ENCODE measurements at places on chromosomes 5 and 9.

GRCh38 chr9:134492721-134493460 lies 148.7 kb upstream of the COL5A1 start:
- DNase-seq: no peak

GRCh38 chr9:100091650-100092049 lies 7.2 kb downstream of the ERP44 start:
- DNase-seq: no peak

DNA sequence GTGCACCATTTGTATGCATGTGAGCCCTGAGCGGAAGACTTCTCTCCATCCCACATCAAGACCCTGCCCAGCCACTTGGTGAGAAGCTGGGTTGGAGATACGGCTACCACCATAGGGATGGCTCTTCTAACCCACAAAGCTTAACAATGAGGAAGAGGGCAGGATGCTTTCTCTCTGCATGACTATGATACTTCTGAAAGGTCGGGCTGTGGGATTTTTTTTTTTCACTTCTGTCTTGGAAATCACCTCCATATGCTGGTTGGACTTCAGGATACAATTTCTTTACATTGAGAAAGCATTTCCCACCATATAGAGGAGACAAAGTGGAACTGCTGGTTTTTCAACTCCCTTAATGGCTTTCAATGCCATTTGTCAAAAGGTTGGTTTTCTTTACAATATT lies 30.5 kb downstream of the ZNF366 start:
- DNase-seq: no peak

- DNase-seq: no peak
Measured at GRCh38 chr5:58455066-58455465, 4.8 kb downstream of the PLK2 start.

GRCh38 chr5:120609570-120609969 lies 145.5 kb downstream of the PRR16 start:
- no peak for DNase-seq

DNA sequence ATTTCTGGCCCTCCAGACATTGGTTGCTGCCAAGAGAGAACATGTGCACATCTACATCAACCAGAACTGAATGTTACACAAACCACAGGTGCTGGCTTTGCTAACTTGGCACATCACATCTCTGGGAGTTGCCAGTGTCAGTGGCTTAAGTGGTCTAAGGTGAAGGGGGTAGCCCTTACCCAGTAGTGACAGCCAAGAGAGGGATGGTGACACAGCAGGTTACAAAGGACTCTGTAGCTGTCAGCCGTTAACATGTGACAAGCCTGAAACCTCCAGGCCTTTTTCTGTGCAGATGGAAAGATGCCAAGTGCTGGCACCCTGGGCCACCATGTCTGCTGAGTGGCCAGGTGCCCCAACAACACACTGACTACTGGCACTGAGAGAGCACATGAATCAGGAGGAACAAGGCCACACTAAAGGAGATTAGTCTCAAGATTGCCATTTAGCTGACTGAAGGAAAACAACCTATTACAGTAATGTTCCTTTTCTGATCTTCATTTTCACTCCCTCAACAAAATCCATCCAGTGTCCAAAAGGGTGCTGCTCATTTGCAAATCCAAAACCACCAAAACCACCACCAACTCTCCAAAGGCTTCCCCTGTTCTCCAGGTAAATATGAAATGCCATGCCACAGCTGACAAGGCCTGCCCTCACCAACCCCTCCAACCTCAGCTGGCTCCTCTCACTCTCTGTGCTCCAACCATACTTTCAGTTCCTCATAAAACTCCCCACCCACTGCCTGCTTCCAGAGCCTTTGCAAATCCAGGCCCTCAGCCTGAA lies 20.2 kb downstream of the SIL1 start:
- DNase-seq: no peak

DNA sequence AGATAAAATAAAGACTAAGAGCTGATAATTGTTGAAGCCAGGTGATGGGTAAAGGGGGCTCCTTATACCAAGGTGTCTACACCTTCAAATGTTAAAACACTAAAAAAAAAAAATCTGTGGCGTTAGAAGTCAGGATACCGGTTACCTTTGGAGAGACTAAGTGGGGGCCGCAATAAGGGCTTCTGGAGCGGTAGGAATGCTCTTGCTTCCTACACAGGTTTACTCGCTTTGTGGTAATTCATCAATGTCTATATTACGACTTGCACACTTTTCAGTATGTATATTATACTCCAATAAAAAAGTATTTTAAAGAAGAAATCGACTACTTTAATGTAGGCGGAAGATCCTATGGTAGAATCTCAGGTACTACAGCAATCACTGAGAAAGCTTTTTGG lies 12.5 kb downstream of the MRPS27 start:
- DNase-seq: no peak

GRCh38 chr9:130090915-130091314 lies 37.2 kb downstream of the GPR107 start:
- DNase-seq: no peak

DNA sequence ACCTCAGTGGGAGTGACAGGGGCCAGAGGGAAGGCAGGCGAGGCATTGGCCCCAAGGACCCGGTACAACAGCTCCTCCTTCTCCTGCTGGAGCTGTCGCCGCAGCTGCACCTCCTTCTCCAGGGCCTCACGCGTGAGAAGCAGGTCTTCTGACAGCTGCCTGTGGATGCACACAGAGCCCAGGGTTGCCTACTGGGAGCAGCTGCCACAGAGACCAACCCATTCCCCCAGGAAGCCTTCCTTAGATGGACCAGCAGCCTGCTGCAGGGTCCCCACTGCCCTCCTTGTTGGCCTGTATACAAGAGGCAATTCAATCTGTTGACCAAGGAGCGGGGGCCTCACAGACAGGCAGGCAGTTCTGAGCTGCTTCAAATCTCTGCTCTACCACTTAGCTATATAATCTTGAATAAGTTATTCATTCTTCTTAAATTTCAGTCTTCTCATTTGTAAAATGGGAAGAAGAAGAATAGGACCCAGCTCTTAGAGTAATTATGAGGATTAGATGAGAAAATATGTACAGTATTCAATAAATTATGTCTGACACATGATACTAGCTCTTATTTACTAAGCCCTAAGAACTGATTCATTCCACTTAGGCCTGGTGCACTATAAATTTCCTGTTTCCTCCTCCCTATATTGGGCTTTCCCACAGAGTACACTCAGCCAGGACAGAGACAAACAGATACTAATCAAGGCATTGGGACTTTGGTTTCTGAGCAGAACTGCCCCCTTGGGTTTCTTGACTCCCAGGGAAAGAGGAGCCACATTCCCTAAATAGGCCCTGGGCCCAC lies 26.1 kb upstream of the ANXA6 start:
- DNase-seq: no peak

- no peak for DNase-seq
Measured at GRCh38 chr9:91196103-91196950, 165.4 kb downstream of the AUH start.

DNA sequence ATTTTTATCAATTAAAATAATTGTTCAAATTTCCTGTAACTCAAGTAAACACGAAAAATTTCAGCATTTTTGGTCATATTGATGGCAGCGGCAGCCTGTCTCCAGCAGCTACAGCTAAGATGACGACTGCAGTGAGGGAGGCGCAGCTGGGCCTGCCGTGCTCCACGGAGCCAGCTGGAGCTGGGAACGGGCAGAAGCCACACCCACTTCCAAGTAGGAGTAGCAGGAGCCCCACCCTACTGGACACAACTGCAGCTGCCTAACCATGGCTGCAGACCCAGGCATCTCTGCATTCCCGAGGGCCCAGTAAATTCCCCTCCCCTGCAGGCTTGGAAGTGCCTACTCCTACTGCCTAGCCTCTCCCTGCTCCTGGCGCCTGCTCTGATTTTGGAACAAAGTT lies 2031.7 kb downstream of the EFNA5 start:
- DNase-seq: no peak

DNA sequence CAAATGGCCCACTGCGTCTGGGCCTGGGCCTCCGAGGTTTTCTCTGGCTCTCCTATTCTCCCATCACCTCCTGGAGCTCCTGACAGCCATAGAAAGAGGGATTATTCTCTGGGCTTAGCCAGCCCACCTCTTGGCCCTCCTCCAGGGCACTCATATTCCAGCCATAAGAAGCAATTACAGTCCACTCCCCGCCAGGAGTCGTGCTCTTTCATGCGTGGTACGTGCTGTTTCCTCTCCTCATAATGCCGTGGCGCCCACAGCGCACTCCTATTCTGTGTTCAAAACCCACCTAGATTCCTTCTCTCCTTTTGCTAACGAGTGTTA lies 240.8 kb upstream of the ZNF462 start:
- no peak for DNase-seq

GRCh38 chr9:14301006-14301405 lies 12.9 kb downstream of the NFIB start:
- DNase-seq: no peak

GRCh38 chr5:171776770-171777759 lies 8.6 kb upstream of the SMIM23 start:
- DNase-seq: no peak

GRCh38 chr9:104775574-104775936 lies 11.6 kb downstream of the NIPSNAP3B start:
- DNase-seq: no peak

GRCh38 chr5:91145333-91145620 lies 237.8 kb downstream of the ARRDC3 start:
- no peak for DNase-seq

GRCh38 chr9:89488936-89489335 lies 9.0 kb downstream of the SEMA4D start:
- no peak for DNase-seq

DNA sequence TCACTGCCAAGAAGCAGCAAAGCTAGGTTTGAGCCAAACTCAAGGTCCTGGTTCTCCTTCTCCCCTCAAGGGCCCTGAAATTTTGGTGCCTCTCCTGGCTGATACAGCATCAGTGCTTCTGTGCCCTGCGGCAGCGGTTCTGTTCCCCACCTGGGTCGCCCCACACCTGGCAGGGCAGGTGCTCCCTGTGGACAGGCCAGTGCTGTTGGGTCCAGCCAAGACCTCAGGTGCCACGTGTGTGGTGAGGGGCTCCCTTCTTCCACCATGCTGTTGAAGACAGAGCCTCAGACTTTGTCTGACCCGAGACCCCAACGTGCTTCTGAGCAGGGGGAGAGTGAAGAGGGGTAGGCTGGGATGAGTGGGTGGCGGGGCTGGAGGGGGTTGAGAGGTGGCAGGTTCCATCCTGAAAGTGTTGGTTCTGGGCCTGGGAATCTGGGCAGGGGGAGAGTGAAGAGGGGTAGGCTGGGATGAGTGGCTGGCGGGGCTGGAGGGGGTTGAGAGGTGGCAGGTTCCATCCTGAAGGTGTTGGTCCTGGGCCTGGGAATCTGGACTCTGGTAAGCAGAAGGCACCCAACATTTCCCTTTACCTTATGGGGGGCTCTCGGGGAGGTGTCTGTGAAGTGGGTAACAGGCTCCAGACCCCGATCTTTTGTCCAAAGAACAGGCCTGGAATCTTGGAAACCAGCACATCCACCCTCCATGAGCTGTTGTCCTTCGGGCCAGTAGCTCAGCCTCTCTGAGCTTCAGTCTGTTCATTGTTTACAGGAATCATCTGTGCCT lies 2.3 kb downstream of the PLEKHG4B start:
- no peak for DNase-seq

- no peak for DNase-seq
Measured at GRCh38 chr5:74992791-74993190, 59.6 kb downstream of the GCNT4 start.
